ENCODE measurements at places on chromosomes 7 and 10.
A peak's percentile ranks its signal among the peaks of the same experiment; 100 is the strongest.

DNA sequence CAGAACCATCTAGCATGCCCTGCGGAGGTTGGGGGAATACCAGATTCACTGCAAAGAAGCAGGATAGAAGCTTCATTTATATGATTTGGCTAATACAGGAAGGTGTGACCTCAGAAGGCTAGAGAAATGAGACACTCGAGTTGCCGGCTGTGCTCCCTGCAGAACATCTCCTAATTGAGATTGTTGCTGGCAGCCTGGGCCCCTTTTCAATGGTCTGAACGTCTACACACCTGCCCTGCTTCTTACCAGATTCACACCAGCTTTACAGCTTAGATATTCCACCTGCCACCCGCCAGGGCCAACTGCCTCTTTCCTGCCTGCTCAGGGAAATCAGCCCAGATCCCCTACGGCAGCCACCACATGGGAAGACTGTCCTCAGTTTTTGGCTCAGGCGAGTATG is 475.3 kb upstream of the AUTS2 start:
- peak; percentile 51 for DNase-seq

- DNase-seq: no peak
Measured at GRCh38 chr7:155983176-155983815, 171.0 kb upstream of the SHH start.

DNA sequence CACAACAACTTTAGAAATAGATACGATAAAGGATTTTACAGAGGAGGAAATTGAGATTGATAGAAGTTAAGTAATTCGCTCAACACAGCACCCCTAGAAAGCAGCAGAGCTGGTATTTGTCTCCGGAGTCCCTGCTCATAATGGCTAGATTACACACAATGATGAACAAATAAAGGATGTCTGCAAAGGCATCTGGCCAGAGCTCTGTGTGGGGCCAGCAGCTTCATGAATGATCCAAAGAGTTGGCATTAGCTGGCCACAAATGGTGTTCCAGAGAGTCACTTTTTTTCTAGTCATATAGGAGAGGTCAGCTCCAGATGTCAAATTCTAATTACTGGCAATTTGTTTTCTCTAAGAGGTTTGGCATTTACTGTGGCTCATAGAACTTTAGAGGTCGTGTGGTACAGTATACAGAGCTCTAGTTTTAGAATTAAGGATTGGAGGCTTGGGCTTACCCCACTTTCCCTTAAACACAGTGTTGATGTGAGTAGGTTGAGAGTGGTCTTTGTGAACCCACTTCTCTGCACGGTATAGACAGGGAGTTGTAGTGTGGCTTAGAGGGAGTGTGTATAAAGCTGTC is 186.2 kb downstream of the BICC1 start:
- peak; percentile 24 for DNase-seq

DNA sequence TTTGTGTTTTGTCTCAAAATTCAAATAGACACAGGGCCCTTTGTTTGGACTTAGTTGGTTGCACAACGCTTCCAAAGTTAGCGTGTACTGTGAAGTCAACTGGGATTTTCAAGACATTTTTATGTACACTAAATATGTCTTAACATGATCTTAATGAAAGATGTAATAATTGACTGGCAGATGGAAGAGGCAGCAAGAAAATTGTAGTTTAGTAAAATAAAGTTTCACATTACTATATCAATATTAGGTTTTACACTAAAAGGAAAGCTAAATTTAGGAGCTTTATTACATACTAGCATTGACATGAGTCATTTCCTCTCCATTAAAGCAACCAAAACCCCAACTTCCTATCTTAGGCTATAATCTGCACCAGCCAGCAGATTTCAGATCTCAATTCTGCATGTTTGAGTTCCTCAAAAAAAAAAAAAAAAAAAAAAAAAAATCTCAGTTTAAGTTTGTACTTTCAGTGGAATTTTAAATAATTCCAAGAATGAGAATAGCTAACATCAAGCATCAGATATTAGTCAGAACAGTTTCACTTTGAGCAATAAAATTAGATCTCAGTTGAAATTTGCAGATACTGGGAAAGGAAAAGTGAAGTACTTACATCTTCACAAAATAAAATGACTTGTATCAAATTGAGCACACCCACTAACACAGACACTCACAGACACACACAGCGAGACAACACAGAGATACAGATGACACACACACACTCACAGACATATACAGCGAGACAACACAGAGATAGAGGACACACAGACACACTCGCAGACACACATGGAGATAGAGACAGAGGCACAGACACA is 346.6 kb upstream of the KLF6 start:
- no peak for DNase-seq

GRCh38 chr10:55091691-55092328 is 290.8 kb upstream of the PCDH15 start:
- no peak for DNase-seq

- no peak for DNase-seq
Measured at GRCh38 chr10:101512738-101513137, 75.3 kb downstream of the POLL start.

DNA sequence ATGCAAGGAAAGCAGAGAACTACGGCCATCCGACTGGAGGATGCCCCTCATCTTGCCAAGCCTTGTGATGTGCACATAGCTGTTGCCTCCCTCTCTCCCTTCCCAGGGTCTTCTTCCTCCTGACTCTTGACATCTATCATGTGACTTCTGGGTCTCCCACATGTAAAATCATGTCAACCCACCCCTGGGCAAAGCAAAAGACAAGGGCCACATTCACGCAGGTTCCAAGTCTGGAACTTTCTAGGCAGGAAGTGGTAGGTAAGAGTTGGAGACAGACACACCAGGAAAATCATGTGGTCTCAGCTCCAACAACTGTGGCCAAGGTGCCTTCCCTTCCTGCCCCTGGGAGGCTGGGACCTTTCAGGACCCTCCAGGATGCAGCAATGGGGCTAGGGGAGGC is 187.3 kb downstream of the CXCL12 start:
- no peak for DNase-seq

All from NCI-H2081 (cell line).